ENCODE measurements at places on chromosomes 3 and 15.

- DNase-seq: no peak
Measured at GRCh38 chr3:124579641-124580040, 150.6 kb upstream of the UMPS start.

DNA sequence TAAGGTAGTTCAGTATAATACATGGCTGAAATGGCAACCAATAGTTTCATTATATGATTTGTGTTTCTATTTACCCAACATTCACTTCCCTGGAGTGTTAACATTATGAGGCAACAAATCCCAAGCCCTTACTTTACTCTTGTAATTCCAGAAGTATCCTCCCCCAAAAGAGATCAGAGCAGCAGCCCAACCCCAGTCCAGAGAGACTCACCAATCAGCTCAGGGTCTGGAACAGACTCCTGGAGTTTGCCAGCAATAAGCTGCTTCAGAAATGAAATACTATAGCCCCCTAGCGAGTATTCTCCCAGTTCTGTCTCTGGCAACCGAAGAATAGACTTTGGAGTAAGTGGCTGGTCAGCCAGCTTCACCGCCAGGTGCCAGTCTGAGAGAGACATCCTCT, 2.5 kb downstream of the UBL7 start:
- no peak for DNase-seq

GRCh38 chr3:193896419-193896818, 239.5 kb upstream of the HES1 start:
- DNase-seq: no peak

DNA sequence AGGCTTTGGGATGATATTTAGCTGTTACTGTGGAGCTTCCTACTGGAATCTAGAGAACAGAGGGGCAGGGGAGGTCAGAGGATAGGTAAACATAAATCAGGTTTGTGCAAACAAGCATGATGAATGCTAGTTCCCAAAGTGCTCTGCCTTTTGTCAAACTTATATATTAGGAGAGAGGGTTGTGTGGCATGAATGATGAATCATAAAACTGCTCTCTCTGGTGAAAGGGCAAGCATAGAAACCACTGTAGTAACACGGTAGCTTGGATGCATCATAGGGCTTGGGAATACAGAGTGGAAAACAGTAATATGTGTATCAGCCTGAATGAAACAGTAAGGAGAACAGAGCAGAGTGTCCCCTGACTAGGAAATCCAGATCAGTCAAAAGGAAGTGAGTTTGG, 486.7 kb downstream of the IL5RA start:
- no peak for DNase-seq

DNA sequence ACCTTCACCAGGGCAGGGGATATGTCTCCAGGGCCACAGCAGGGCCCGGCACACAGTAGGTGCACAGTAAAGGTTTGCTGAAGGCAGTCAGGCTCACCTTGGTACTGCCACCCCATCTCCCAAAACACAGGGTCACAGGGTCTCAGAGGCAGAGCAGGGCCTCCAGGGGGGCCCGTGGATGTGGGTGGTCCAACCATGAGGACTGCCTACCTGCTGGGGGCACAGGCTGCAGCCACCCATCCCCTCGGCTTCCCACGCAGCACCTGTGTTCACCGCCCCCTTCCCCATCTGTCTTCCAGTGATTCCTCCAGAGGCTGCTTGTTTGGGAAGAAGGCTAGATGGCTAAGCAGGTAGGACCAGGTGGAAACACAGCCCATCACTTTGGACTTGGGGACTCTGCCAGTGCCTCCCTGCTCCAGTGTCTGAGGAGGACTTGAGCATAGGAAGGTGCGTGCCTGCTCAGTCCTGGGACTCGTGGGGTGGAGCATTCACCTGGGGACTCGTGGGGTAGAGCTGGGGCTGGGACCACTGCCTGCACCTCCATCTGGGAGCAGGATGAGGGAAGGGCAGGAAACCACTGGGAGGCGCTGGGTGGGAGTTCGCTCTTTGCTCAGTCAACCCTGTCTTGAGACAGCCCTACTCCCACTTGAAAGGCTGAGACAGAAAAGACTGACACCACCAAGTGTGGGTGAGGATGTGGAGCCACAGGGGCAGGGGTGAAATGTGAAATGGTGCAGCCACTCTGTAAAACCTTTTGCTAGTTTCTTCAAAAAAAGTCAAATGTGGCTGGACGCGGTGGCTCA, 18.8 kb upstream of the PLXND1 start:
- no peak for DNase-seq

DNA sequence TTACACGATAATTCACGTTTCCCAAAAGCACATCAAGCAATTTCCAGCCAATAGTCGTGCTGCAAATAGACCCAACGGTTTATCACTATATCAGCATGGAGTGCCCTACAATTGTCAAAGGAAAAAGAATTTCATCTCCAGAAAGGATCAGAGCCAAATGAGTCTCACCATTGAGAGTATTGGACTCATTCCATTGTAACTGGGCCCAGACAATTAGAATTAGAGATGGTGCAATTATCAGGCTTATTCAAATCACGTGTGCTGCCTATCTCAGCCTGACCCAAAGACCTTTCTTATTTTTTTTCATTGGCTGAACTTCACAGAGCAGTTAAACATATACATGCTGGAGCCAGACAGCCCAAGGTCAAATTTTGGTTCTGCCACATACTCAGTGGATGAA, 87.0 kb upstream of the LRTM1 start:
- DNase-seq: no peak

DNA sequence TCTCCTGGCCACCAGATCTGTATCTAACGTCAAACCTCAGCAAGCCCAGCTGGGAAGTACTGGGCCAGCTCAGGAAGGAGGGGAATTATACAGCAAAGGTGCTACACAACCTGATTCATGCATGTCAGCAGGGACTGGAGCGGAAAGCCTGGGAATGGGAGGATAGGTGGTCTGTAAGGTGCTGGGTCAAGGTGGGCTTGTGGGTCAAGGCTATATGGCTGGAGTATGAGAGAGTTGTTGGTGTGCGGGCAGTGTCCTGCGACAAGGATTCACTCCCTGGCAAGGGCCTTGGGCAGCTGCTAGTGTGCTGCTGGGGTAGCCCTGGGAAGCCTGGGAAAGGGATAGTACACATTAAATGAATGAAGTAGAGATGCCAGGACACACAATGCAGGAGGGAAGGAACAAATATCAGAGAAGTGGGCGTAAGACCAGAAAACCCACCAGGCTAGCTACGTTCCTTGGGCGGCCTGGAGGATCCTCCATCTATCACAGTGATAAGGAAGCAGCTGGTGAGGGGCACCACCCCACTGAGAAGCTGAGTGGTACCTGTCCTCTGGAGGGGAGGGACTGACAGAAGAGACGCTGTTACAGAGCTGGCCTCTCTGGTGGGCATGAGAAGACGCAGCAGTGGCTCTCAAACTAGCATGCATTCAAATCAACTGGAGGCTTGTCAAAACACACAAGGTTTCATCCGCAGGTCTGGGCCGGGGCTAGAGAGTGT, 8.5 kb upstream of the SYNM start:
- no peak for DNase-seq

DNA sequence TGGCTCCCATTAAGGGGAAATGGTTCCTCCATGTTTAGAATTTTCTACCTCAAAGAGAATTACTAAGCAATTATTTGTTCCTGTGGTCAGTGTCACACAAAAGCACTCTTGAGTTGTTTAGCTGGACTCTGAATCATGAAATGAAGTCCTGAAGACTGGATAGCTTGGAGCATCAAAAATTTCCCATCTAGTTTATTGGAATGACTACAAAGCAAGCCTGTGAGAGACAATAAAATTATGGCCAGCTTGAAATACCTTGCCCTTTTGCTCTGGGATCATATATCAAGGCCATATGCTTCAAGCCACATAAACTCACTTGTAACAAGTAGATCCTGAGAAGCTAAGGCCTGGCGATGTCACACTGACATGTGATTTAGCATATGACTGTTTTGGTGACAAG, 292.3 kb downstream of the TIGIT start:
- no peak for DNase-seq

DNA sequence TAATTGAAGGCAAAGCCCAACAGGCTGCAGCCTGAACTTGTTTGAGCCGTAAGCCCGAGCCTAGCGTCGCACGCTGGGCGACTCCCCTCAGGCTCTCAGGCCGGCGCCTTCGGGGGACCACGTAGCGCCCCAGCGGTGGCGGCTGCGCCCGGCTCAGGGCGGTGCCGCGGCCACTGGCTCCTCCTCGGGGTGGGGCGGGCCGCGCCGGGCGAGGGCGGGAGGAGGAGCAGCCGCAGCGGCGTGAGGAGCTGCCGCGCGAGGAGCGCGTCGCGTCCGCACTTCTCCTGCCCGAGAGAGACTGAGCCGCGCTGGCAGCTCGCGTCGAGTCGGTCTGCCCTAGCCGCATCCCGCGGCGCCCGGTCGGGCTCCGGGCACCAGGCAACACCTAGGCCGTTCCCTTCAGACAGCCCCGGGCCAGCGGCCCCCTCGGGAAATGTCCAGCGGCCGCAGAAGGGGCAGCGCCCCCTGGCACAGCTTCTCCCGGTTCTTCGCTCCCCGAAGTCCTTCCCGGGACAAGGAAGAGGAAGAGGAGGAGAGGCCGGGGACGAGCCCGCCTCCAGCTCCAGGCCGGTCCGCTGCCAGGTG, at the start of gene CRYBG3:
TSS of gene CRYBG3 (plus strand) at position 238 of the 585 bp plus-strand sequence. CDS start at position 434, 196 bp downstream.
- DNase-seq: peak; percentile 64

DNA sequence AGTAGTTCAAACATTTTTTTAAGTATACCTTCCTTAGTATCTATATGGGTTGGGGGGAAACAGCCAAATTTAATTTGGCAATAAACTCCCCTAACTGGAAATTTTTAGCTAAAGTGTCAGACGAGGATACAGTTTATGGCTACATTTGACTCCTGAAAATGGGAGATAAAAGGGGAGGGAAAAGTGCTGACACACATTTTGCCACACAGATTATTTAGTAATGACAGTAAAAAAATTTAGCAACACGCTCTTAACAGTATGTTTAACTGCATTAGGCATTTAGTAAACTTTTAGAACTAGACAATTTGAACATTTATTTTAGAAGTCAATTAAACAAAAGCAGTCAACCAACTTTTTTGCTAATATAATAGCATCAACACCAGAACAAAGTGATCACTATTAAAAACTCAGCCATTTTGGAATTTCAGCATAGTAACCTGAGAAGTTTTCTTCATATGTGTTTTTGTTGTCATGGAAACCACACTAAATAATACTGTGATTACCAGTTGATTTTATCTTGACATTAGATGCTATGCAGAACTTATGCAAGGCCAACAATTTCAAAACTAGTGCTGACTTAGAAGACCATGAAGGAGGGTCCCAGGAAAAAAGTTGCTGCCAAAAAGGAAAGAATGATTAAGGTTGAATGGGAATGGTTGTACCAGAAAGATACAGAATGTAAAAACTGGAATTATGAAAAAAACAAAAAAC, 47.0 kb upstream of the TFG start:
- no peak for DNase-seq

DNA sequence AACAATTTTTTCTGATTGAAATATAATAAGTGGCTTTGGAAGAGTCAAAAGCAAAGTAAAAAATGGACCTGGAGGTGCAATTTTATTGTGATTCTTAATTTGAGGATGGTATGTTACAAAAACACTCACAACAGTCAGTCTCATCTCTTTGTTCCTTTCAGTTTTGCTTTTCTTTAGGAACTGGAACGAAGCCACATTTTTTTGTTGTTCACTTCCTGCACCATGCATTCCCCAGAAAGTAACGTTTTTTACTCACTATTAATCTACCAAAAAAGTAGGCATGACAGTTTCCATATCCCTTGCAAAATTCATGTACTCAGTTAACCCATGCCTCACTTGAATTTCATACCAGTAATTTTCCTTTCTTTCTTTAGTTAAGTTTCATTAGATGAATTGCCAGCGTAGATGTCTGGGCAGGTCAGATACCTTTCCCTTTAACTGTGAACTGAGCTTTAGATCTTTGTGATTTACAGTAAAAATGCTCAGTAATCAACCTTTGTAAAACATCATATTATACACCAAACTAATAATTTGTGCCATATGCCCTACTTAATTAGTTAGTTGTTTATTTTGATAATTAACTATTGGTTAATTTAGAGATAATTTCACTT, 384.3 kb downstream of the ROBO1 start:
- no peak for DNase-seq

- DNase-seq: no peak
Measured at GRCh38 chr3:147393261-147393942, 12.9 kb downstream of the ZIC4 start.
